Lower lobe of right lung (tissue), 2 donors: ENCODE measurements at places on chromosomes 7 and 10.

DNA sequence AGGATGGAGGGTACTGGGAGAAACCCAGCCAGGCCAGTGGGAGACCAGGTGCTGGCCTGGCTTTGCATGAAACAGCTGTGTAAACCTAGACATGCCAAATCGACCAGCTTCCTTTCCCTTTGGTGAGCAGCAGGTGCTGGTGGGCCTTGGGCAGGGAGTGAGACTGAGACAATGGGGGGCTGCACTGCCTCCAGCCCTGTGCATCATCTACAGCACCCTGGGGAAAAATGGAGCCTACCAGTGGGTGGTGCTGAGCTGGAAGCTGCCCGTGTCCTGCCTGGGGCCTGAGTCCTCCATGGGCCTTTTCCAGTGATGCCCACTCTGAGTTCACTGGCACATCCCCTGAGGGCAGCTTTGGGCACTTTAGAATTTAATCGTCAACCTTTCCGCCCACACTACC is 19.2 kb upstream of the DDC start:
- DNase-seq, result no peak
- no peak overlapping the region for H3K27ac ChIP-seq
- H3K4me1 ChIP-seq, result no peaks in the 10 kb centered on the region
- no peaks in the 10 kb centered on the region for H3K36me3 ChIP-seq
- no peaks in the 10 kb centered on the region for H3K27me3 ChIP-seq

DNA sequence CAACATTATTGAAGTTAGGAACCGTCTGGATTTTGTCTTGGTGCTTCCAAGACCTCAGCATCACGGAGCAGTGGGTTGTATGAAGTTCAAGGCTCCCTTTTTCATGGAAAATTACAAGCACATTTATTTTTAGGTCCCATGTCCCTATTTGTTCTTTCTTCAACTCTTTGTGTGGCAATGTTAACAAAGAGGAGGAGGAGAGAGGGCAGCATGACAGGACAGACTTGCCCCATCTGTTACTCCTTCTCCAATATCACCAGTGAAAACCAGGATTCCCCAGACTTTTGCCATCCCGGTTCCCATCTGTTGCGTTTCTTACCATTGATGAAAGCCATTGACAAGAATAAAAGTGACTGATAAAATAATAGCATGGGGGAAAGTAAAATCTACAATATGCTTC is 28.6 kb downstream of the EEPD1 start:
- no peak for DNase-seq
- H3K4me1 ChIP-seq, result peaks cover 6% of the 10 kb centered on the region
- H3K27ac ChIP-seq, result no peak overlapping the region

DNA sequence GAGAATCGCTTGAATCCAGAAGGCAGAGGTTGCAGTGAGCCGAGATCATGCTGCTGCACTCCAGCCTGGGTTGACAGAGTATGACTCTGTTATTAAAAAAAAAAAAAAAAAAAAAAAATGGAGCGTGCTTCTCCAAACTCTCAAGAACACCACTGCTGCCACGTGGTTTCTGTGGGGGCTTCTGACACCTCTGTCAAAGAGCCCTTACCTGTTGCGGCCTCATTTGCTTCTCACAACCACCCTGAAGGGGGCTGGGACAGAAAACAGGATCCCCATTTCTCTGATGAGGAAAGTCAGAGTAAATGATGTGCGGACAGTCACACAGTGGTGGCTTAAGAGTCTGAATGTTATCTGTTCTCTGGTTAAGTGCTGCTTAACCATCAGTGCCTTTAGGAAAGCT is 95.3 kb downstream of the RNF216 start:
- no peak for DNase-seq
- H3K27ac ChIP-seq, result no peak overlapping the region
- peaks cover 15% of the 10 kb centered on the region for H3K36me3 ChIP-seq
- peaks cover 66% of the 10 kb centered on the region for H3K4me1 ChIP-seq
- no peak overlapping the region for H3K4me3 ChIP-seq

GRCh38 chr7:141268614-141269013 is 194.8 kb downstream of the TMEM178B start:
- no peak overlapping the region for H3K4me3 ChIP-seq
- H3K36me3 ChIP-seq, result no peaks in the 10 kb centered on the region
- no peaks in the 10 kb centered on the region for H3K27me3 ChIP-seq
- H3K27ac ChIP-seq, result no peak overlapping the region
- H3K4me1 ChIP-seq, result no peaks in the 10 kb centered on the region

- no peak overlapping the region for H3K27ac ChIP-seq
- H3K4me1 ChIP-seq, result no peaks in the 10 kb centered on the region
- no peaks in the 10 kb centered on the region for H3K27me3 ChIP-seq
These were observed 23.8 kb downstream of the PALS2 start for GRCh38 chr7:24597014-24597413.

GRCh38 chr7:103051519-103051918 is 23.1 kb downstream of the FBXL13 start:
- no peak overlapping the region for H3K27ac ChIP-seq
- no peaks in the 10 kb centered on the region for H3K27me3 ChIP-seq
- no peaks in the 10 kb centered on the region for H3K4me1 ChIP-seq

- H3K4me3 ChIP-seq, result no peak overlapping the region
- H3K4me1 ChIP-seq, result no peaks in the 10 kb centered on the region
- H3K27me3 ChIP-seq, result peaks cover 23% of the 10 kb centered on the region
- peak; percentile 29 for DNase-seq
These were observed 67.2 kb upstream of the PPP2R2D start for GRCh38 chr10:131833446-131834080.

- H3K27ac ChIP-seq, result no peak overlapping the region
- H3K4me1 ChIP-seq, result no peaks in the 10 kb centered on the region
- no peak overlapping the region for H3K4me3 ChIP-seq
- no peaks in the 10 kb centered on the region for H3K27me3 ChIP-seq
- H3K36me3 ChIP-seq, result no peaks in the 10 kb centered on the region
- DNase-seq, result no peak
These were observed 110.6 kb downstream of the PTPN20 start for GRCh38 chr10:47021850-47022249.

DNA sequence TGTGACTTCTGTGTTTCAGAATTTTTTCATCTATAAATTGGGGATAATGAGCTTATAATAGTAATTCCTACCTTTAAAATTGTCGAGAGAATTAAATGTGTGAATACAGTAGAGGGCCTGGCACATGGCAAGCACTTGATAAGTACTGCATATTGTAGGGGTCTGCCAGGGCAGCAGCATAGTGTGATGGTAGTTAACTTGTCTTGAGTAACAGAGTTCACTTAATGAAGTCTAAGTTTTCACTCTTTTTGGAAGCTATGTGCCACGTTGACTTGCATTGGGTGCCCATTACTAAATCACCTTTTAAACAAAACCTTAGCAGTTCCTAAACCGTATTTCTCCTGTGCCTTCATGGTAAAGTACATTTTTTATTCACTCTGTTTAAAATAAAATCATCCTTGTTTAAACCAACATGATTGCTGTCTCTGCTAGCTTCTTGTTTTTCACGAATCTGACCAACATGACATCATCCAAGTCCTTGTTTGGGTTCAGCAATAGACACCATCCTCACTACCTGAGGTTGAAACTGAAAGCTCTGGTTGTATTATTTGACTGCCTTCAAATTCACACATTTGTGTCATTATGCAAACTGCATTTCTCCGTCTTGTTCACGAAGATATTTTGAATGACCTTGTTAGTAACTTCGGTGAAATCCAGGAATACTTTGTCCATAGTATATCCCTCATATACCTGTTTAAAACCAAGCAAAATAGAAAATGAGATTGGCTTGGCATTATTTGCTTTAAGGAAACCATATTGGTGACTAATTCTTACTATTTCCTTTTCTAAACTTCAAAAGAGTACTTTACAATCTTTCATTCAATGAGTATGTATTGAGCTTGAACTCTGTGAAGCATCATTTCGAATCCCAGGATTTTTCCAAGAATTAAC is 340.2 kb downstream of the SUGCT start:
- H3K27ac ChIP-seq, result no peak overlapping the region
- no peaks in the 10 kb centered on the region for H3K4me1 ChIP-seq
- no peaks in the 10 kb centered on the region for H3K36me3 ChIP-seq
- no peaks in the 10 kb centered on the region for H3K27me3 ChIP-seq
- no peak for DNase-seq
- H3K4me3 ChIP-seq, result no peak overlapping the region

DNA sequence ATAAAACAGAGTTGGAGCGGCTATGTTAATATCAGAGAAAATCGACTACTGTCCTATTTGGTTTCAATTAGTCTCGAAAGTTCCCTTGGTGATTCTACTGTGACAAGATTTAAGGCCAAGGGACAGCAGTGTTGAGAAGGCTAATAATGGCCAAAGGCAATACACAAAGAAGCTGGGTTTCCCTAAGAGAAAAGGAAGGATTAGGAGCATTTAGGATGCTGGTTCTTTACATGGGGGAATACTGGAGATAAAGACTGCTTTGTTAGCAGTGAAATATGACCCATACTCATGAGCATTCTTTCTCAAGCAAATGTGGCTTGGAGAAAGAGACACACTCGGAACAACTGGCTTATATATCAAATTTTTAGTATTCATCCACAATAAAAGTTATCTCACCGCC is 32.2 kb downstream of the IQUB start:
- H3K4me3 ChIP-seq, result no peak overlapping the region
- H3K27ac ChIP-seq, result no peak overlapping the region
- H3K4me1 ChIP-seq, result no peaks in the 10 kb centered on the region
- no peak for DNase-seq
- no peaks in the 10 kb centered on the region for H3K36me3 ChIP-seq

- no peak overlapping the region for H3K4me3 ChIP-seq
- DNase-seq, result no peak
- no peaks in the 10 kb centered on the region for H3K27me3 ChIP-seq
These were observed 151.2 kb downstream of the TPST1 start for GRCh38 chr7:66356277-66356721.

DNA sequence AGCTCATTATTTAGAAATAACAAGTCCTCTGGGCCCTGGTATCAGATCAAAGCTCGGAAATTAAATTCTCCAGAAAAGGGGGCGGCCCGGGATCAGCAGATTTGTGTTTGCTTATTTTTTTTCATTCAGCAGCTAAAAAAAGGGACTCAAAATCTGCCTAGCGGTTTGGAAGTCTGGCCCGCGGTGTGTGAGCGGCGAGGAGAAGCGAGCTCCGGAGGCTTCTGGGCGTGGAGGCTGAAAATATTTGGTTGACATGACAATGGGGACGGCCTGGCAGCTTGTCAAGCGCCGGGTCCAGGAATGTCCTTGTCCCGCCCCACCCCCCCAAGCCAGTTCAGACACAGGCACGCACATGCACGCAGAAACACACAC is 43.4 kb downstream of the FOXL3 start:
- peaks cover 18% of the 10 kb centered on the region for H3K4me1 ChIP-seq
- DNase-seq, result peak; percentile 71
- H3K36me3 ChIP-seq, result no peaks in the 10 kb centered on the region

DNA sequence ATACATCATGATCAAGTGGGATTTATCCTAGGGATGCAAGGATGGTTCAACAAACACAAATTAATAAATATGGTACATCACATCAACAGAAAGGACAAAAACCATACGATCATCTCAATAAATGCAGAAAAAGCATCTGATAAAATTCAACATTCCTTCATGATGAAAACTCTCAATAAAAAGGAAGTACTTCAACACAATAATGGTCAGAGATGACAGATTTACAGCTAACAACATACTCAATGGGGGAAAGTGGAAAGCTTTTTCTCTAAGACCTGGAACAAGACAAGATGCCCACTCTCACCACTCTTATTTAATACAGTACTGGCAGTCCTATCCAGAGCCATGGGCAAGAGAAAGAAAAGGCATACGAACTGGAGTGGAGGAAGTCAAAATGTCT is 39.9 kb upstream of the PRR15 start:
- no peak overlapping the region for H3K4me3 ChIP-seq
- no peaks in the 10 kb centered on the region for H3K4me1 ChIP-seq
- no peaks in the 10 kb centered on the region for H3K27me3 ChIP-seq

GRCh38 chr10:101319241-101319915 is 34.6 kb upstream of the BTRC start:
- no peaks in the 10 kb centered on the region for H3K36me3 ChIP-seq
- no peak for DNase-seq
- no peak overlapping the region for H3K4me3 ChIP-seq
- no peaks in the 10 kb centered on the region for H3K4me1 ChIP-seq
- H3K27me3 ChIP-seq, result peaks cover 8% of the 10 kb centered on the region

DNA sequence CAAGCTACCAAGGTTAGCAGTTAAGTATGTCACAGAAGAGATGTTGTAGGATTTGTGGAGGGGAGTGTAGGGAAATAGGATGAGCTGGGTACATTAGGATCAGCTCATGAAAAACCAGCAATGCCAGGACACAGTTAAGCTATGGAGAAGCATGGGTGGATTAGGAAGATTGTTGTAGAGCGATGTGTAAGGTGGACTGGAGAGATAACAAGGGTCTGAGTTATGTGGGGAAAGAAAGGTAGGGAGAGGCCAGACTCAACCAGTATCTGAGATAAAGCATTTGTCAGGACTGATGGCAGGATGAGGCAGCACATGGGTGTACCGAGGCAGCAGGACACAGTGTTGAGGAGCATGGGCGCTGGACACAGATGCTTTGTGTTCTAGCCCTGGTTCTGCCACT is 85.4 kb upstream of the PRR15 start:
- no peaks in the 10 kb centered on the region for H3K36me3 ChIP-seq
- no peak overlapping the region for H3K27ac ChIP-seq
- no peak for DNase-seq
- H3K27me3 ChIP-seq, result peaks cover 5% of the 10 kb centered on the region
- H3K4me3 ChIP-seq, result no peak overlapping the region

- no peaks in the 10 kb centered on the region for H3K36me3 ChIP-seq
- no peak for DNase-seq
- H3K27ac ChIP-seq, result no peak overlapping the region
These were observed 31.0 kb downstream of the BET1 start for GRCh38 chr7:93973134-93973533.

GRCh38 chr10:120511165-120511564 is 54.1 kb downstream of the PLPP4 start:
- no peak overlapping the region for H3K27ac ChIP-seq
- DNase-seq, result no peak
- no peaks in the 10 kb centered on the region for H3K4me1 ChIP-seq
- no peaks in the 10 kb centered on the region for H3K27me3 ChIP-seq

DNA sequence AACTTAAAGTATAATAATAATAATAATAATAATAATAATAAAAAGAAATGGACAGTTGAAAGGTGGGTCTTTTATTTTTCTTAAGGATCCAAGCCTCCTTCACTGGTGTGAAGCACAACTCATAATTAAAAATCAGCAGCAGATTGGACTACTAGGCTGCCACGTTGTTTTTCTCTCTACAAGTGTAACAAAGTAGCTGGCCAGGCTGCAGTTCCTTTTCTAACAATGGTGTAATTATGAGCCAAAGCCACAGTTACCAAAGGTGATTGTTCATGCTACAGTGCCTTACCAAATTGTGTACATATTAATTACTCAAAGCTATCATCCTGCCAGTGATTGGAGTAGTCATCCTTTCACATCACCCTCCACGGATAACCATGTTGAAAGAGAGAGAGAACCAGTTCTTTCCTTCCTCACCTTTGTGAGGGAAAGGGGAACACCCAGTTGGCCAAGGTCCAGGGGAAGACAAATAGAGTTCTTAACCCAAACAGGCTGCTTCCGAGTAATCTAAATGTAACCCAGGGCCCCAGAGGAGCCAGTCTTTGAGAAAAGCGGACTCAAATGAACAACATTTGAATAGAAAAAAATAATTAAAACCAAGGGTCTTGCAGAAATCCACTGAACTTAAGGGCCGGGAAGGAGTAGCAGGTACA is 86.3 kb upstream of the NPS start:
- no peaks in the 10 kb centered on the region for H3K27me3 ChIP-seq
- no peak overlapping the region for H3K27ac ChIP-seq
- H3K36me3 ChIP-seq, result no peaks in the 10 kb centered on the region
- no peak overlapping the region for H3K4me3 ChIP-seq

GRCh38 chr7:80263821-80264220 is 129.2 kb downstream of the GNAI1 start:
- H3K27me3 ChIP-seq, result no peaks in the 10 kb centered on the region
- no peak overlapping the region for H3K27ac ChIP-seq
- H3K36me3 ChIP-seq, result no peaks in the 10 kb centered on the region
